ENCODE measurements at places on chromosomes 12 and 14.

DNA sequence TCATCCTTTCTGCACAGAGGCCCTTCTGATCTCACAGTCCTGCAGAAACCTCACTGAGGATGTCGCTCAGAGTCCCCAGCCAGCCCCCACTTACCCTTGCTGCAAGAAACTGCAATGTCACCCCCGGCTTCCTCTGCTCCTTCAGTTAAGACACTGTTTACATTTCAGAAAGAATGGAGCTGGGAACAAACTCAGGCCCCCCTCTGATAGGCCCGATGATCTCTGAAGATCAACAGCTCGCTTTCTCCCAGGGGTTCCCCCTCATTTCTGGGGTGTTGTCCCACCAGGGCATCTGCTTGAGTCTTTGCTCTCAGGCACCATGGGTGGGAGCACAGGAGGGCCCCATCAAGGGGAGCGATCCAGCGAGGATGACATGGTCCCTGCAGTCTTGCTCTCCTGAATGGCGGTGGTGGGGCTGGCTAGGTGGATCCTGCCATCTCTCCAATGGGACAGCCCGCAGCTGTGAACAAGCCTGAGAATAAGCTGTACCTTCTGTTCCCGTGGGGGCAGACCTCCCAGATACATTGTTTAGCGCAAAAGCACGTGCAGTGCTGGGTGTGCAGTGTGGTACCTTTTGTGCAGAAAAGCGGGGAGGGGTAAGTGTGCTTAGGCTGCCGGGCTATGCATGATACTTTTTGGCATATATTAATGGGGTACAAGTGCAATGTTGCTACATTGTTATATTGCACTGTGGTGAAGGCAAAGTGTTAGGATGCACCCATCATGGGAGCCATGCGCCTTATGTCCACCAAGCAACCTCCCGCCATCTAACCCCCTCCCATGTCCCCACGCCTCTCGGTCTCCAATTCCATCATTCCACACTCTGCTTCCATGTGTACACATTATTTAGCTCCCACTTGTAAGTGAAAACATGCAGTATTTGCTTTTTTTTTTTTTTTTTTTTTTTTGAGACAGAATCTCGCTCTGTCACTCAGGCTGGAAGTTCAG lies 6.7 kb upstream of the NCOR2 start:
- DNase-seq: no peak

- DNase-seq: no peak
Observed at GRCh38 chr14:25887251-25887878, 710.5 kb downstream of the NOVA1 start.

- DNase-seq: no peak
Observed at GRCh38 chr12:21776175-21776574, 1.7 kb upstream of the KCNJ8 start.

DNA sequence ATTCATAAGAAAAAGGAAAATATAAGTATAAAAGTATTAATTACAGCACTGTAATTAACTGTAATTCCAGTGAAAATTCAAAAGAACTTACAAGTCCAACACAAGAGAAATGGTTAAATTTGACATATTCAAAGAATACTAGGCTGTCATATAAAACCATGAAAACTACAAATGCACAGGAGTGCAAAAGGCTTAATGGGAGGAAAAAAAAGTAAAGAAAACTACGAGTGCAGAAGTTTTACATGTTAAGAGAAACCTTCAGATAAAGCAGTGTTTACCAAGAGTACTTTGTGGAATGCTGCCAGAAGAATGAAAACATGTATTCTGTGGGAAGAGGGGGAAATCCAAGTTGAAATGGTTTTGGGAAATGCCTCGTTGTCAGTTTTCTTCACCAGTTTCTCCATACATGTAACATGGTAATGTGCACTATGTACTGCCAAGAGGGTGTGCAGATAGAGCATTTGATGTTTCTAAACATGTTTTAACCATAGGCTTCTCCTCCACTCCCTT lies 9.1 kb downstream of the HEATR5A start:
- no peak for DNase-seq

- DNase-seq: no peak
Observed at GRCh38 chr14:38777401-38777800, 325.6 kb downstream of the SEC23A start.

DNA sequence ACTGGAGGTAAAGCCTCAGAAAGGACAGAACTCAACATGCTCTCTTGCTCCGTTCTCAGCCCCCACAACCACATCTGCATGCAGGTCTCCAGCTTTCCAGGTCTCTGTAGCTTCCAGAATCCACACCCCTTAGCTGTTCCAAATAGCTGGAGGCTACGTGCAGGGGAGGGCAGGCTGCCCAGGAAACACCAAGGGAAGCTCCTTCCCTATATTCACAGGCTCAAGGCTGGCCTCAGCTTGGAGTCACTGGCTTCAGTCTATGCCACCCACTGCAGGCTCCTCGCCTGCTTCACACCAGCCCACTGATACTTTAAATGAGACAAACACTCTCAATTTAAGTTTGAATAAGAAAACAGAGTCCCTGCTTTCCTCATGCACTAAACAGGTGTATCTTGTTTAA lies 73.3 kb downstream of the ASCL4 start:
- DNase-seq: no peak

All from activated T-cell treated with anti-CD3 and anti-CD28 coated beads for 24 hours (primary cell).